ENCODE measurements at places on chromosomes 6 and 20.

- DNase-seq = no peak
These were observed 398.5 kb upstream of the GJE1 start for GRCh38 chr6:141734071-141734840.

GRCh38 chr6:104462811-104463599 is 396.7 kb downstream of the HACE1 start:
- DNase-seq = no peak

DNA sequence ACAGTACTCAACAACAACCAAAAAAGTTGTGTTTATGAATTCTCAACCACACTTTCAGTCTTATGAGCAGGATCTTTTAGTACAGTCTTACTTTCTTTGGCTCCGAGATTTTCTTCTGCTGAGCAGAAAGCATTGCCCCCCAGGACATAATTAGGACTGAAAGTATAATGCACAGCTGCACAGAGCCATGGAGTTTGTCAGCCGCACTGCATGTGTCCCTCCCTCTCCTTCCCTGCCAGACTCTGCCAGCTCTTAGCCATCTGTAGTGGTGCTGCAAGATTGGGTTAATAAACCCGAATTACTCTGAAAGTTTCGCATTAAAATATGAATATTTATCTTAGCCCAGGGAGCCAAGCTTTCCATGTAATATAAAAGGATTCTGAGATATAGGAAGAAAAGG is 179.6 kb upstream of the PTCHD4 start:
- DNase-seq = no peak

DNA sequence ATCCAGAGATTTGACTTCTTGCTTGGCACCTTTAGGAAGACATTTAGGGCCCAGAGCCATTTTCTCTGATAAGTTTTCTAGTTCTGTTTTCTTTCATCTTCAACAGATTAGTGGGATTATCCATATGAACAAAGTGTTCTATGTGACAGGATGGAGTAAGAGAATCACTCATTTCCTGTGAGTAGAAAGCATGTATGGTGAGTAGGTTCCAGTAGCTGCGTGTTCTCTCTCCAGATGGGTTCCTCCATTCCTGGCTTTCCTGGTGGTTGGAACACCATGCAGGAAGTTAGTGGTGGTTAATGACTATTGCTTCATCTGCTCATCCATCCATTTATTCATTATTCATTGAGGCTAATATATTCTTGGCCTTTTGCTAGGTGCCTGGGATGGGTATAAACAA is 54.0 kb downstream of the EFCAB8 start:
- DNase-seq = no peak

- DNase-seq = no peak
These were observed 1025.4 kb upstream of the FLRT3 start for GRCh38 chr20:15362849-15363248.

GRCh38 chr6:21158149-21158548 is 435.4 kb upstream of the SOX4 start:
- DNase-seq = no peak

GRCh38 chr6:138428944-138429598 is 25.0 kb downstream of the HEBP2 start:
- no peak for DNase-seq

DNA sequence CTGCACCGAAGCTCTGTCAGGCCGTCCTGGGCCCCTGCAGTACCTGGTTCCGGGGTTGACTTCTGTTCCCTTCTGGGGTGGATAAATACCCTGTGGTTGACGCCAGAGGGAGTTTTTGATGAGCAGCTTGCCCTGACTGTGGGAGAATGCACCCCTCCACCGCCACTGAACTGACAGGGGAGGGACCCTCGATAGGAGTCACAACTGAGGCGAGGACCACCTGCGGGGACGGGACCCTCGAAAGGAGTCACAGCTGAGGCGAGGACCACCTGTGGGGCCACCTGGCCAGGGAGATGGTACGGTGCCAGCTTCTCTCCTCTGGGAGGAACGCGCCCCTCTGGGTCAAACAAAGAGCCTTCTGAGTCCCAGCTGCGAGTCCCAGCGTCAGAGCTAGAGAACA is 100.1 kb upstream of the FRMD1 start:
- DNase-seq = no peak

- no peak for DNase-seq
These were observed 68.8 kb downstream of the CLIC5 start for GRCh38 chr6:45946887-45947286.

GRCh38 chr20:40961686-40962640 is 66.7 kb upstream of the TOP1 start:
- DNase-seq = peak; percentile 11

DNA sequence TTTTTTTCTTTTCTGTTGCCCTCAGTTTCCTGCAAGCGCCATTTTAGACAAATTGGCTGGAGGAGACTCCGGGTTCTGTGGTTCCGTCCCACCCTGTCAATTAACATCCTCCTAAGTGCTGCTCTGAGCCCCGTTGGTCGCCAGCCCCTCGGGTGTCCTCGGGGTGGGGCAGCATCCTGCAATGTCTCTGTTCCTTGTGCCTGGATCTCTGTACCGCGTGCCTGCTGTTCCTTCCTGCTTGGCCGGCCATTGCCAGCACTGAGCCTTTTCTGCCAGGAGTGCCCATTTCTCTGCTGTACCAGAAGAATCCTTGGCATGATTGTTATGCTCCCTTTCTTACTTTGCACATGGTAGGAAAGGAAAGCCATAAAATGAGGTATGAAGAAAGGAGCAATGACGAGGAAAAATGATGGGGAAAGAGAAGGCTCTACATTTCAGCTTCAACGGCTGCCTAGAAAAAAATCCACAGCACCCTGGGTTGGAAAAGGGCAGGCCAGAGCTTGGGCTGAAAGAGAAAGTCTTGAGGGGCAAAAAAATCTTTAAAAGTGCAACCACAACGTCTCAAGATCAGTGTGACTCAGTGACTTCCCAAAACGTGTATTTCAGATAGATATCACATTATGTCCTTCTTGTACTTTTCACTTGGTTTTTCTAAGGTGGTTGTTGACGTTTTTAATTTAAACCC is 256.7 kb downstream of the CLIC5 start:
- DNase-seq = no peak

DNA sequence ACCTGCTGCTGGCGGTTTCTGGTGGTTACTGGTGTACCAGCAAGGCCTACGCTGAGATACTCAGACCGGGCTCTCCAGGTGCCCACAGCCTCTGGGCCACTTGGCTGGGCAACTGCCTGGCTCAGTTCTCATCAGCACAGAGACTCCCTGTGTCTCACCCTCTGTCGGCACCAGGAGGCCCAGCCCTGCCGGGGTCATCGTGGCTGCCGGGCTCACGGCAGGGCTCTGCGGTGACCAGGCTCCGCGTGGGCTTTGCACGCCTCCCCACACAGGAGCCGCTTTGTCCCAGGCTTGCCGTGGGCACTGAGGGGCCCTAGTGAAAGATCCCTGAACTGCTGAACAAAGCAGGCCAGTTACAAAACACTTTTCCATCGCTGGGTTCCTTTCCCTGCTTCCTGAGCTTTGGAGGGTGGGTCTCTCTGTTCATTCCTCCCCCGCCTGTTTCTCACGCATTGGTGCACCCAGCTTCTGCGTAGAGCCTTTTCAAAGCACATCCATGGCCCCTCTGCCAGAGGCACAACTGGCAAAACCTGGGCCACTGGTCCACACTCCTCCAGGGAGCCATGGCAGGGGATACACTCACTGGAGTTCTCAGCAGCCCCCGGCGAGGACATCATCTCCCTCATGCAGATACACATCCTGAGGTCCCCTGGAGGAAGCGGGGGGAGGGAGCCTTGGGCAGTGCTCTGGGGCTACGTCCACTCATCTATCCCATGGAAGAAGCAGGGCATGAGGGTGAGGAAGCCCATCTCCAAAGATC is 117.0 kb downstream of the NFATC2 start:
- DNase-seq = peak; percentile 54

DNA sequence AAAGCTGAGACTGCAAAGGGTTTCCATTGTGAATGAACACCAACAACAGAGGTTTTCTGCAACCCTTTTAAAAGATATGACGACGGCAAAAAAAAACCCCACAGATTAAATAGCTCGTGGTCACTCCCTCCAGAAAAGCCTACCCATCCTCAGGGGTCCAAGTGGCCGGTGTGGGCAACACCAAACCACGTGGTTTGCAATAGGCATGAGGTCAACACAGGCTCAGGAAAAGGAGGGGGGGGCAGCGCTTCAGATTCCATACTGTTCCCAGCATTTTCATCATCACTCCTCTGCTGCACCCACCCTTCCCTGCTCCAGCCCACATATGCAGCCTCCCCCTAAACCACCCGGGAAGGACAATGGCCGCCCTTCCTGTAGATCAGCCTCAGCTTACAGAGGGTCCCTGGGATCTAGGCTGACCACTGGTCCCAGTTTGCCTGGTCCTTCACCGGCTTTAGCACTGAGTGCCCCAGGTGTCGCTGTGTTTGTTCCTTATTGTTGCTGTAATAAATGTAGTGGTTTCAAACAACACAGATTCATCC is 122.8 kb upstream of the PHACTR3 start:
- no peak for DNase-seq

- no peak for DNase-seq
These were observed 145.1 kb downstream of the QKI start for GRCh38 chr6:163559661-163560060.

- DNase-seq = no peak
These were observed 44.3 kb downstream of the KIAA1755 start for GRCh38 chr20:38216201-38216600.

DNA sequence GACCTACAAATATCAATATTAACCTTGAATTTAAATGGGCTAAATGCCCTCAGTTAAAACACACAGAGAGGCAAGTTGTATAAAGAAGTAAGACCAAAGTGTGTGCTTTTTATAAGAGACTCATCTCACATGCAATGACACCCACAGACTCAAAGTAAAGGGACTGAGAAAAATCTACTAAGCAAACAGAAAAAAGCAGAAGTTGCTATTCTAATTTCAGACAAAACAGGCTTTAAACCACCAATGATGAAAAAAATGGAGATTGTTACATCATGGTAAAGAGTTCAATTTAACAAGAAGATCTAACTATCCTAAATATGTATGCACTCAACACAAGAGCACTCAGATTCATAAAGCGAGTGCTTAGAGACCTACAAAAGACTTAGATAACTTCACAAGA is 741.9 kb upstream of the MARCKS start:
- no peak for DNase-seq

DNA sequence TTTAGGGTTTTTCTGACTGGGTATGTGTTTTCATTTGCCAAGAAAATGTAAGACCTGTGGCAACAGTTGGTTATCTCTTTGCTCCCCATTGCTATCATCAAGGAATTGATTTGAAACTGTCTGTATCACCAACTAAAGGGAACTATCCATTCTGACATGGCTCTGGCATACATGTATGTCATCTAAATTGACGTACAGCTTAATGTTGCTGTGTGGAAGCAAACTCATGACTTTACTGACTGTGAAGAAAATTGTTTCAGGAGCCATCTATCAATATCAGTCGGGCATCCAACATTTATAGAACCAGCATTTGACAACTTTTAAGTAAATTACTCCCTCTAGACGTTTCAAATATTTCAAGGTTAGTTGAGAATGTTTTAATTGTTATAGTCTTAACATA is 555.8 kb upstream of the EPHA7 start:
- DNase-seq = no peak

DNA sequence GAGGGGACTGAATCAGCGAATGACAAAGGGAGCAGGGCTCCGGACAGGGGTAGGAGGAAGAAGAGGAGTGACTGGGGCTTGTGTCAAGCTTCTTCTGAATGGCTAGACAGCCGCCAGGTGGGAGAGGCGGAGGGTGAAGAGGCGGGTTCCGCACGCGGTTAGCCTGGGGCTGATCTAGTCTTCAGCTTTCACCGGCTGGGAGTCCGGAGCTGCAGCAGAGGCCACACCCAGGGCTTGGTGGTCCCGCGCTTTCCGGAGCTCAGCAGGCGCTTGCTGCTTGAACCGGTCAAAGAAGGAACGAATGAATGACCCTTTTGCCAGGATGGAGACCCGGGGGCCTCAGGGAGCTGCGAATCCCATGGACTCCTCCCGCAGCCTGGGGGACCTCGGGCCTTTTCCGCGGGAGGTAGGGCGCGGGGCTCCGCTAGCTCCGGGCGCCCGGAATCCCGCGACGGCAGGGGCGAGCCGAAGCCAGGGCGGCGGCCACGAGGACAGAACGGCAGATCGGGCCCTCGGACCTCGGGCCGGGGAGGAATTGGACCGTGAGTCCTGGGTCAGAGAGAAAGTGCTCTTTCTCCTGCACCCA is at the start of gene C6orf141:
Gene C6orf141 (plus strand): TSS at position 177 of the 586 bp plus-strand sequence. CDS start 125 bp downstream, at position 302.
- DNase-seq = peak; percentile 62

DNA sequence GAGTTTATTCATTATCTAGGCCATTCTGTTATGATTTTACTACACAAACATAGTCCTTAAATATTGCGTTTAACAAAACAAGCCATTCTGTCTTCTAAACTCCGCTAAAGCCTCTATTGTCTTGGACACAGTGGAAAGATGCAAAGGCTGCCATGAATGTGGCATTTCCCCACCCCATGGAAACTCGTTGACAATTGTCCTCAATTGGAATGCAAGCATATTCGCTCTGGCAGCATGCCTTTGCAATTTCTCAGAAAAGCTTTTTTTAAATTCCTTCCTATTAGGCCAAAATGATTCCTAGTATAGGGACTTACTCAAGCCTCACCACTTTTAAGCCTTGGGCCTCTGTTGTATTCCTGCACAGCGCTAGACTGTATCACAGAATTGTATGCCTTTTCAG is 22.8 kb downstream of the OR2A4 start:
- no peak for DNase-seq

- no peak for DNase-seq
These were observed 168.5 kb upstream of the ID4 start for GRCh38 chr6:19668710-19669109.
